ENCODE measurements at places on chromosomes 2 and 18. TPM values are rescaled to one million over a fixed set of nuclear protein-coding genes. Genes with fewer than 3 reads are reported as not detected.

The BMP10 gene
- total RNA-seq: under 0.01 TPM

The GYPC gene
- 468 TPM for total RNA-seq

The DSC3 gene
- not detected for total RNA-seq

The PLCD4 gene
- 0.27 TPM for total RNA-seq

The TRPM8 gene
- not detected for total RNA-seq

The FAM228A gene
- 0.27 TPM for total RNA-seq

The HSPE1 gene
- 12.9 TPM for total RNA-seq

The HRH4 gene
- 0.54 TPM for total RNA-seq

The HOXD12 gene
- not detected for total RNA-seq

The SERPINB10 gene
- total RNA-seq: 0.27 TPM

The DCDC2C gene
- not detected for total RNA-seq

The SH2D6 gene
- total RNA-seq: not detected

The SLC9A4 gene
- not detected for total RNA-seq

The CLEC4F gene
- total RNA-seq: not detected

The ZNF385B gene
- not detected for total RNA-seq

The RNMT gene
- total RNA-seq: 10.8 TPM

The TFPI gene
- 43.1 TPM for total RNA-seq

The MREG gene
- 6.5 TPM for total RNA-seq

The PROKR1 gene
- under 0.01 TPM for total RNA-seq

The REEP1 gene
- total RNA-seq: under 0.01 TPM

The ITSN2 gene
- total RNA-seq: 63.6 TPM

The GKN1 gene
- total RNA-seq: not detected

The GPR55 gene
- 0.81 TPM for total RNA-seq

All from hematopoietic multipotent progenitor cell (in vitro differentiated cells).